Skeletal muscle cell (primary cell): ENCODE measurements at places on chromosomes 6 and 20.

GRCh38 chr6:26347699-26348098 lies 17.3 kb upstream of the BTN3A2 start:
- DNase-seq: no peak

DNA sequence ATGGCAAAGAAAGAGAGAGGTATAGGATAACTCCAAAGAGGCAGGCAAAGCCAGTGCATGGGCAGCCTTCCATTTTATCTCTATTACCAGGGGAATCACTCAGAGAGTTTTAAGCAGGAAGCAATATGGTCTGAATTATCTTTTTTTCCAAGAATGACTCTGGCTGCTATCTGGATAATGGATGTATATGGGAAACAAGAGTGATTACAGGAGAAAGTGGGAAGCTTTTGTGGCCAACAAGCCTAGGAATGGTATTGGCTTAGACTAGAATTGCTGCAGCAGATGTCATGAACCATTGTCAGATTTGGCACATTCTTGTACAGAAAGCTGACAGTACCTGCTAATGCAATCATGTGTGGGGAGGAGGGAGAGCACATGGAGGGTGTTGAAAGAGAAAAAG lies 73.0 kb upstream of the BTBD3 start:
- DNase-seq: no peak

GRCh38 chr6:24004062-24004461 lies 122.0 kb upstream of the NRSN1 start:
- no peak for DNase-seq

DNA sequence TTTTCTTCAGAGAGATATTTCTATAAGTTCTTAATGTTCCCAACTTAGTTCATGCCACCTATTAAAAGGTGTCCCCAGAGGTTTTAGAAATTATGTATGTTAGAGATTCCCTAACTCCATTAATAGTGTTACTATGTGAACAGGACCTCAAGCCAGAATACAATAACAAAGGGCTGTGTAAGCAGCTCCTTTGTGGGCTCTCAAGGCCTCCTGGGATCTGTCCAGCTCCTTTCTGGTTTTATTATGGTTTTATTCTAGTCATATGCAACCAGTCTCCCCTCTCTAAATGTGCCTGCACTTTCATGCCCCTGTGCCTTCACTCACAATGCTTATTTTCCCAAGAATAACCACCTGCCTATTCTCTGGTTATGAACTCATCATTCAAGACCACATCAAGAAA lies 22.7 kb downstream of the NRSN1 start:
- DNase-seq: no peak

- no peak for DNase-seq
These were observed 149.3 kb downstream of the TAF4 start for GRCh38 chr20:61916318-61916891.

- no peak for DNase-seq
These were observed 7.4 kb downstream of the SLC52A3 start for GRCh38 chr20:760751-761417.

DNA sequence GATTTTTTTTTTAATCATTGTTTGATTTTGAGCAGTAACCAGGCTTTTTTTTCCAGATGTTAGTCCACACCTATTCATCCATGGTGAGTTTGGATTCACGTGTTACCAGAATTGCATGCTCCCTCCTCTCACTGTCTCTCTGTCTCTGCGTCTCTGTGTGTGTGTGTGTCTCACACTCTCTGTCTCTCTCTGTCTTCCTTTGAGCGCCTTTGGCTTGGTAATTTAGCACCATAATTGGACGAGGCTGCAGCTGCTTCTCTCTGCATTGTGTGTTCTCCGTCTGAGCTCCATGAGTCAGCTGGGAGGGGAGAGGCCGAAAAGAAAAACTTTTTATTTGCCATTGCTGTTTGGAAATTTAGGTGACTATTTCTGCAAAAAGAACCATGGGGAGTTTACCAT lies 3.4 kb downstream of the TFAP2B start:
- DNase-seq: no peak
